Panc1 (cell line): ENCODE measurements at places on chromosomes 12 and 14. TPM values are rescaled to one million over a fixed set of nuclear protein-coding genes. Genes with fewer than 3 reads are reported as not detected.

DNA sequence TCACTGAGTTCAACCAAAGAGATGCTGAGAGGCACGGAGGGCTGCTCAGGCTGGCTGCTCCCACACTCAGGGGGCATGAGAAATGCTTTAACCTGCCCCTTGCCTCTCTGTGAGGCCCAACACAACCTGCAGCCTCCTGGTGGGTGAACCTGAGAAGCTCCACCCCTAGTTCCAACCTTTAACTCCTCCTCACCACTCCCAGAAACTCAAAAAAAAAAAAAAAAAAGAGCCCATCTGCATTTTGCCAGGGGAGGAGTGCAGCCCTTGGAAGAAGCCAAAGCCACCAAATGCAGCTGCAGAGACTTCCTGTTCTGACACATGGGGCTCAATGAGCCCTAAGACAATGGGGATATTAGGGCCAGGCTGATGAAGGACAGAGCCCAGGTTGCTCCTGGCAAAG is 8.9 kb downstream of the KRT4 start:
- no peak for DNase-seq

- no peak for DNase-seq
Observed at GRCh38 chr12:67593461-67594330, 54.8 kb upstream of the DYRK2 start.

GRCh38 chr14:85280074-85280473 is 249.9 kb upstream of the FLRT2 start:
- no peak for DNase-seq

DNA sequence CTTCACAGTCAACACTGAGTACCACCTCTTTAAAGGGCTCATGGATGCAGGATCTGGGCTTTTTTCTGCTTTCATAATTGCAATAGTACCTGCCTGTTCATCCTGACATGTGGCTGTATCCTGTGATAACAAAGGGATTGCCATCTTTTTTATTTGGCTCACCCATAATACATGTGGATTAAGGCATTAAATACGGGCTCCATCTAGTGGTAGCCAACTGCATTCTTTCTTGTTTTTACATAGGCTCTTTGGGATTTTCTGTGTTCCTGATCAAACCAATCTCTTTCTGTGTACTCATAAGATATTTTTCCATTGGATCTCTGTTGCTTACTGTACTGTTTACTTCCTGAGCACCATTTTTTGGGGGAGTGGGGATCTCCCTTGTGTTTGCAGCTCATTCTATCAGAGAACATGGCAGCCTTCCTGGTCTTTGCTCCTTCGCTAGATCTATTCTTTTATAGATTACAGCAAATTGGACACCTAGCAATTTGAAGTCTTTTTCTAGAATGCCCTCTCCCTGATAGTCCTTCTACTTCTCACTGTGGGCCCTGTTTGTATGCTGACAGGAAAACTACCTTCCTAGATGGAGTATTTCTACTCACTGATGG is 723.4 kb upstream of the MDGA2 start:
- peak; percentile 10 for DNase-seq

DNA sequence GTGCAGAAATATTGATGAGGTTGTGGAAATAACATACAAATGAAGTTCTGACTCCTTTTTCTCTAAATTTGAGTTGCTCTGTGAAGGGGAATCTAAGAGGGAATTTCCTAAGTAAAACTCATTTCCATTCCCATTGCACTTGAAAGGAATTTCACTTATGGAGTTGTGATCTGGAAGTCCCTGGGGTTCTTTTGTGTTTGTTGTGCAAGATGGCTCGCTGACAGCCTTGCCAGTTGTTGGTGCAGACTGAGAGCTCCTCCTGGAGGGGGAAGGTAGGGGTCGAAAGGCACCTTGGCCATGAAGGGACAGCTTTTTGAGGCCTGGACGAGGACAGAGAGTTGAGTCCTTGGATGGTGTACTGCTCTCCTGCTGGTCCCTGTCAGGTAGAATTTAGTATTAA is 72.0 kb downstream of the C12orf56 start:
- DNase-seq: no peak

- DNase-seq: no peak
Observed at GRCh38 chr12:127257366-127257935, 1009.5 kb upstream of the TMEM132C start.

The BICDL1 gene
- 22.2 TPM for total RNA-seq

The LMO3 gene
- 0.51 TPM for total RNA-seq
